ENCODE measurements at places on chromosomes 2 and 18. TPM values are rescaled to one million over a fixed set of nuclear protein-coding genes. Genes with fewer than 3 reads are reported as not detected.

DNA sequence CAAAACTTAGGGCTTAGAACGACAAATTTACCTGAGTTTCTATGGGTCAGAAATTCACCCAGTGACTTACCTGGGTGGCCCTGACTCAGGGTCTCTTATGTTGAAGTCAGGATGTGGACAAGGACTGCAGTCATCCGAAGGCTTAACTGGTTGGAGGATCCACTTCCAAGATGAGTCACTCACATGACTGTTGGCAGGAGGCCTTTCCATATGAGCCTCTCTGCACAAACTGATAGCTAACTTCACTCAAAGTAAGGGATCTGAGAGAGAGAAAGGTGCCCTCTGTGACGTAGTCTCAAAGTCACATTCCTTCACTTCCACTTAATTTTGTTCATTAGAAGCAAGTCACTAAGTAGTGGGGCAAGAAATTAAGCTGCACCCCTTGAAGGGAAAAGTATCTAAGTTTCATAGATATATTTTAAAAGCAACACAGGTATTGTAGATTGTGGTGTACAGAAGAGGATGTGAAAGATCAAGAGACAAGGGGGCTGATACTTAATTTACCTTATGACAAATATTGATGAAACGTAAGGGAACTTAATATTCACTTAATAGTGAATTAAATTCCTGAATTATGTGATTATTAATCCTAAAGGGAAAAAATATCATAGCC is 48.4 kb downstream of the TANK start:
- DNase-seq: no peak

DNA sequence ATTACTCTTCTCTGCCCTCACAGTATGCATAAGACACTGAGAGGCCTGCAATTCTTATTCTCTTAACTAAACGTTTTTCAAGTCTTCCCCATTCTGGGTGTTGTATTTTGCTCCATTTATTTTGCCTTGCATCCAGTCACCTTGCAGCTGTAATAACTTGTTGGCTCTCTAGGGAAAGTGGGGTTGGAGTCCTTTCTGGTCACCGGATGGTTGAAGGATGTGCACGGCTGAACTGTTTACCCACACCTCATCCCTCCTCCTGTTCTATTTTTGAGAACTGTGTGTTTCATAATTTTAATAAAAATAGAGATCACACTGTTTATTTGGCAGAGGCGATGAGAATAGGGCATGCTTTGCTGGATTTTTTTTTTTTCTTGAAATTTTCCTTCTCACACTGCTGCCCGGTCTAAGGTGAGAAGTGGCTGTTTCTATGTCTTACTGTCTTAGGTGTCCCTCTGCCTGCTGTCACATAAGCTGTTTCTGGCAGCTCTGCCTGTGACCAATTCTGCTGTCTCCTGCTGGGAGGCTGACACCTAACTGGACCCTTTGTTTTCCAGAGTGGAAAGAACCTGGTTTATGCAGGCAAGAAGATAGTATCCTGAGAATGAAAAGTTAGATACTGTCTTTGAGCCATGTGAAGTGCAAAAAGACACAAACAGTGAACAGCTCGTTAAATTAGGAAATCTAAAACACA is 342.6 kb downstream of the DPP10 start:
- DNase-seq: no peak

DNA sequence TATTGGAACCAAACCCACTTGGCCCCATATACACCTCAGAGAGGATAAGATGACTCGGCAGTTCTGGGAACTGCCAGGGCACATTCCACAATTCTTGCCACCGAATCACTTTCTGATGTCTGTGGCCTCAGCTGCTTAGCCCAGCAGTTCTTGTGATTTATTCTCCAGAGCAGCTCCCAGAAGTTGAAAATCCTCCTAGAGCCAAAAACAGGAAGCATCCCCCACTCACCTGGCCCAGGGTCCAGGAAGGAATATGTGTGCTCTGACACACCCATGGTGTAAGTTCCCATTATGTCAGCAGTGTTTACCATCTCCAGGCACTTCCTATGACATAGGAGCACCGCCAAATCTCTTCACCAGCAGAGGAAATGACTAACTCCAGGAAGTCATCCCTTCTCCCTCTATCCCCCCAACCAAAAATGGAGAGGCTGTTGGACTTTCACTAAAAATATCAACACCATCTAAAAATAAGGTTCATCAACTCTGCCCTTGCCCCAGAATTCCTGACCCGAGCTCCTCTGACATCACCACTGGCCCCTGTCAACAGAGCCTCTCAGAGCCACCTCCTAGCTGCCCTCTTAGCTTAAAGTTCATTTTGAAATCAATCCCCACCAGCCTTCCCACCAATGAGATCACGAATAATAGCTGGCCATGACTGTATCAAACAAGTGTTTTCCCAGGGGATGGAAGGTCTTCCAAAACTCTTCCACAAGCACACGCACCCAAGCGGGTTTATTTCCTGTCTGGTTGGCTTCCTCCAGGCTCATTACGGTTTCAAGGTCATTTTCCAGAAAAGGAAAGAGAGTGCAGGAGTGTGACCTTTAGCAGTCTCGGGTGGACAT is 223.1 kb upstream of the PARD3B start:
- no peak for DNase-seq

The ITGA4 gene
- 142 TPM for total RNA-seq

Measured in CD8-positive, alpha-beta memory T cell (primary cell).